ENCODE measurements at places on chromosomes 2 and 18.

GRCh38 chr2:55962915-55963314, 39.3 kb upstream of the EFEMP1 start:
- no peak for DNase-seq

GRCh38 chr2:139495851-139496250, 715.7 kb upstream of the NXPH2 start:
- no peak for DNase-seq

DNA sequence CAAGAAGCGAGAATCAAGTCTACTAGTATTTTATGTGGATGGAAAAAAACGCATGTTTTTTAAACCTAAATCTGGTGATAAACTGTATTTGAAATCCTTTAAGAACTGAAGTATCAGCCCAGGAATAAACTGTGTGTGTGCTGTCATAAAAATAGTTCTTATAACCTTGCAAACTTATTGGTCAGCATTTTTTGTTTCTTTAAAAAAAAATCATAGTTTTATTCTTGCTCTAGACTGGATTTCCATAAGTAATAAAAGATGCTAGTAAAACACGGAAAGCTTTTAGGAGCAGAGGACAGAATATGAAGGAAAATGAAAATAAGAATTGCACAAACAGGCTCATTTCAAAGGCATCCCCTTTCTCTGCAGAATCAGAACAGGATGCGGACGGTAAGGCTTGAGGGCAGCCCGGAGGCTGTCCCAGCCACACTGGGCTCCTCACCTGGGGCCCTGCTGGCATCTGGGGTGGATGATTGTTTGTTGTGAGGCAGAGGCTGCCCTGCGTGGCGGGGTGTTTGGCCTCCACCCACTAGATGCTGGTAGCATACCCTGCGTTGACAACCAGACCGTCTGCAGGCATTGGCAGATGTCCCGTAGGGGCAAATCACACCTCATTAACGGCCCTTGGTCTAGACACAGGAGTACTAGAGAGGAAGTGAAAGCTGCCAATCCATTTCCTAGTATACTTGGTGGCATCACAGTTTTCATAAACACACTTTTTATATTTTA, 52.5 kb downstream of the MBP start:
- no peak for DNase-seq

GRCh38 chr2:29576231-29576630, 345.2 kb downstream of the ALK start:
- no peak for DNase-seq

DNA sequence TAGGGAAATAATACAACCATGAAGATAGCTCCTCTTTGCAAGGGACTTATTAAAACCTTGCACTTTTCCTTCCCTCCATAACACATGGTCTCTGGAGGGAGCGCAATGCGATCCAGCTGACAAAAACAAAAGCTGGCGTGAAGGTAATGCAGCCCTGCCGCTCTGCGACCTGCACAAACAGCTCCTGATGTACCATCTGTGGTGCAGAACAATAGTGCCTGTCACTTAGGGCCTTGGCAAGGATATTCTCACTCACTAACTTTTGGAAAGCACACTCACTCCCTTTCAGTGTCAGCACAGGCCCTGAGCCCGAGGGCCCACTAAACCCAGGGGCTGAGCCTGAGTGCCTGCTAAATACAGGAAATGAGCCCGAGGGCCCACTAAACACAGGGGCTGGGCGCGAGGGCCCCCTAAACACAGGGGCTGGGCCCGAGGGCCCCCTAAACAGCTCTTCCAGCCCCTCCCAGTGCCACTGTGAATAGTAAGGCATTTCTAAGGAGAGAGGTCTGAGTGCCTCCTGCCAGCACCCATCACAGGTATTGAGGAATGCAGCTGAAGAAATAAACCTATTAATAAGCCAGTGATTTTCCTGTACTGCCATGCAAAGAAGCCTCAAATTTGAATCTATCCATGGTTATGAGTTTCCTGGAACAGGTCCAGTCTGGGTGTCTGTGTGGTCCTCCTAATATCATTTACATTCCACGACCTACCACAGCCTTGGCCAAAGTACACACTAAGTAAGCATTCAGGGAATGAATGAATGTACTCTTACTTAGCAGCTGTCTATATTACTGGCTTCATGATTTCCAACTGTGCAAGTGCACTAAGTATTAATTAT, 9.3 kb downstream of the L3MBTL4 start:
- DNase-seq: no peak

DNA sequence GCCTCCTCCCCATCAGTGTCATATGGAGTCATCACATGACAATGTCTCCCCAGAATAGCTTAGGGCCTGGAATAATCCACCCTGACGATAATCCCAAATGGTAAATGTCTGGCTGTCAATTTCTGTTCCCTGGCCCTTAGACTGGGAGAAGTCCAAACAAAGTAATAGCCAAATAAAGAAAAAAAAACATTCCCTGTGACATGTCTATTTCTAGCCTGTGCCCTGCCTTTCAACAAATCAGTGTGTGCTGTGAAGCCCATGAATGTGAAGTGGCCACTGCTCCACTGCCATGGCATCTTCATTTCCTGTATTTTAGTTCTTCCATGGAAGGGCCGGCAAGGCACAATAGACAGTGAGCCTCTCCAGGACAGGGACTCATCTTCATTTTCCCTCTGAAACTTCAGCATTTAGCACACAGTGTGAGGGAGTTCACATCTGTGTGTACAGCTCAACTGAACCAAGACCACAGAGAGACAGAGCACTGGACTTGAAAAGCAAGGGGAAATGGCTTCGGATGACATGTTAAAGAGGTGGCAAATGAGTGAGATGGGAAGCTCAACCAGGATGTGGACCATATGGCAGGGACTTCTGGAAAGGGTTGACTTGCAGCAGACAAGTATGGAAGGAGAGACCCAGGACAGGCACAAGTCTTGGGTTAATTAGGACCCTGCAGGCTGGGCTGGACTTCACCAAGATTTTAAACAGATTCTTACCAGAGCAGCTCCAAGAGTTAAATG, 140.0 kb downstream of the ANTXR1 start:
- no peak for DNase-seq

DNA sequence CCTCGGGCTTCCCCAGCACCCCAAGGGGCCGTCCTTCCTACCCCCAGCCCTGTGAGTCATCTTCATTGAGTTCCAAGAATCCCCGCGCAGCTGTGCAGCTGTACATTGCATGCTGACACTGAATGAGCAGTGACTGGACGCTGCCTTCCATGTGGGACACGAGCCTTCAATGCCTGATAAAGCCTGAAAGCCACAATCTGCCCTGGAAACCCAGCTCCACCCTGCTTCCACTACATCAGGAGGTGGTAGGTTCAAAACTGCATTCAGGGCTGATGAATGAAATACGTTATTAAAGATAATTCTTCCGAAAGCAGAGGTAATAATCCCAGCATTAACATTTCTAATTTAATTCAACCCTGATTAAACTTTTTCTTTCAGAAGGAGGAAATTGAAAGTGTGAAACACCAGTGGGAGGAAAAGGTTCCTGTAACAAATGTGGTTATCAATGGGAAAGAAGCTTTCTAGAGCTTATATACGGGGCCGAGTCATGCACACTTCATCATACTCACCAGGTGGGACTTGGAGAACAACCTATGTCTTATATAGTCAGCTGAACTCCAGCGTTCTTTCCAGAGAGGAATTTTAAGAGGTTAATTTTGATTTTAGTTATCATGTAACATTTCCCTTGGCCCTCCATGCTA, 360.1 kb downstream of the LPIN1 start:
- DNase-seq: no peak

- no peak for DNase-seq
These were observed 1491.2 kb downstream of the LRP1B start for GRCh38 chr2:140639628-140640027.

DNA sequence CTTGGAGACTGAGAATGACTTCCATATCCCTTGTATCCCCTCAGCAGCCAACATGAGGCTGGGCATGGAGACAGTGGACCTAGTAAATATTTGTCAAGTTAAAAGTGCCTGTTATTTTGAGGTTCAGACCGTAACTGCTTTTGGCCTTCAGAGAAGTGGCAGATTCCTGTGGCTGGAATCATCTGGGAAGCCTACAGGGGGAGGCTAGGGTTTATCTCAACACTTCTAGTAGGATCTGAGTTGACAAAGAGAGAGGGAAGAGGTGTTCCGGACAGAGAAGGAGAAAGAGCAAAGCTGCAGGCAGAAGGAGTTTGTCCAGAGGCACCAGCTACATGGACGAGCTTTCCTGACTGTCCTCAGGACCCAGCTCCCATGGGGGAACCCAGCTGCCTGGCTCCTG, 27.0 kb downstream of the SLC14A2 start:
- DNase-seq: no peak

DNA sequence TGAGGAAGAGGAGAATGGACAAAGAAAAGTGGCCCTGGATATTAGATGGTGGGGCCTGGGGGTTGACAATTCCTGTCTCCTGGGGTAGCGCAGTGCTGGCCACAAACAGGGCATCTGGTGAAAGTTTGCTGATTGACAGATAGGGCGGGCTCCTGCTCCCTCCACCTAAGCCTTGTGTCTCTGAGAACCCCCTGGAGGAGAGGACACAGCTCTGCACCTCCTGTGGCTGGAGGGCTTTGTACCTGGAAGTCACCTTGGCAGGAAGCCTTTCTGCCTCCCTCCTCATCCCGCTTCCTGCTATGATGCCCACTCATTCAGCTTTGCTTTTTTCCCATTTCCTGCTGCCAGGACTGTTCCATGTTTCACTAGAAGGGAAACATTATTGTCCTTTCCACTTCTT, 72.4 kb downstream of the RHOB start:
- DNase-seq: no peak

DNA sequence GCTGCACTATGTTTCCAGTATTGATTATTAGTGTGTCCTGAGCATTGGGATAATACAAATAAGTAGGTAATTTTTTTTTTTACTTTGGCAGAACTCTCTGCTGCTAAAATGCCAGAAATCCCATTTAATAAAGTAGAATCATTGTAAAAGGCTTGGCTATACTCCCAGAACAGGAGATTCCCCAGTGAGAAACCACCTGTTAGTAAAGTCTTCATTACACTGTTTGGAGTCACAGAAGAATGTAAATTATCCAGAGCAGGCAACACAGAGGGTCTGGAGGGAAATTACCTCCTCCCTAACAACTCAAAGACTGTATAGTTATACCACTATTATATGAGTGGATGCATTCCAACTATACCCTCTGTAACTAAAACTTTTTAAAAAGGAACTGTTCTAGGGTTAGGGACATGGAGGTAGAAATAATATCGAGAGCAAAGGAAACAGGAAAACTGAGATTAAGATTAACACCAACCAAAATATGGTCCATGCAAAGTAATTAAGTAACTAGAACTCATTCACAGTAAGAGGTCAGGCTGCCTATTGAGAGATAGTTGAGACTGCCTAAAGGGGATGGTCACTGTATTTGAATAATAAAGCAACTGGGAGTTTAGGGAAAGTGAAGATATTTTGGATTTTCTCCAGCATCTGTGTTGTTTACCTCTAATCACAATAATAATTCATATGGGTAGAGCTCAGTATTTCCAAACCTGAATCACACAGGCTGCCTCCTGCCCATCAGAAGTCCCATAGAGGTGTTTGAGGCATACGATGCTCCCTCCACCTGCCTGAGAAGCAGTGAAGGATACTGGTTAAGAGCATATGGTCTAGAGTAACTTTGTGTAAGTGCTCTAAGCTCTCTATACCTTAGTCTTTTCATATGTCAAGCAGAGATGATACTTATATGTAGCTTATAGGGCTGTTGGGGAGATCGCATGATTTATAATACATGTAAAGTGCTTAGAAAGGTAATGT, 34.4 kb downstream of the MAP2 start:
- DNase-seq: no peak

DNA sequence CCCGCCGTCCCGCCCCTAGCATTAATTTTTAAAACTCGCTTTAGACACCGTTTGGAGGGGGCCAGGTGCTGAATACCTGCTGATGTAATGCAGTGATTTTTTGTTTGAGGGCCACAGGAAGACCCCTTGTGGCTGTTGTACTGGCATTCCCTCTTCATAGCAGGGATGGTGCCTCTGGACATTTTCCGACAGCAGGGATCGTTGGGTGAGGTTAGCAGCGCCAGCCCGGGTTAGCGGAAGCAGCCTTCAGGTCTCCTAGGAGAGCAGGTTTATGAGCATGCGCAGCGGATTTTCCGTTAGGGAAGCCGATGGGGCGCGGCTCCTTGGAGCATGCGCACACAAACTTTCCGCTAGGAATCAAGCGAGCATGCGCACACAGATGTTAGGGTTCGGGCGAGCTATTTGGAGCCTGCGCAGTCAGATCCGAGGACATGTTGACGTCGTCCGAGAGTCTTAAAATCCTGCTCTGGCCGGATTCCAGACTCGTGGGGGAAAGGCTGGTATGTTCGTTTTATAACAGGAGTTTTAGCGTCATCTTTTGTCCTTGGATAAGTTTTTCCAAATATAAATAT, 17.2 kb upstream of the C2orf74 start:
- DNase-seq: no peak

DNA sequence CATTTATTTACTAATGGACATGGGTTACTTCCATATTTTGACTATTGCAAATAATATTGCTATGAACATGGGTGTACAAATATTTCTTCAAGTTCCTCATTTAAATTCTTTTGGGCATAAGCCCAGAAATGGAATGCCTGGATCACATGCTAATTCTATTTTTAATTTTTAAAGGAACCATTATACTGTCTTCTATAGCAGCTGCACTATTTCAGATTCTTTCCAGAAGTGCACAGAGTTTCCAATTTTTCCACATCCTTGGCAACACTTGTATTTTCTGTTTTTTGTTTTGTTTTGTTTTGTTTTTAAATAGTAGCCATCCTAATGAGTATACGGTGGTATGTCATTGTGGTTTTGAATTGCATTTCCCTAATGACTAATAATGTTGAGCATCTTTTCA, 8.5 kb upstream of the RALBP1 start:
- no peak for DNase-seq

- DNase-seq: no peak
These were observed 106.1 kb upstream of the ALKAL2 start for GRCh38 chr2:393711-394696.

- no peak for DNase-seq
These were observed 33.7 kb upstream of the MRPL33 start for GRCh38 chr2:27737676-27738348.

DNA sequence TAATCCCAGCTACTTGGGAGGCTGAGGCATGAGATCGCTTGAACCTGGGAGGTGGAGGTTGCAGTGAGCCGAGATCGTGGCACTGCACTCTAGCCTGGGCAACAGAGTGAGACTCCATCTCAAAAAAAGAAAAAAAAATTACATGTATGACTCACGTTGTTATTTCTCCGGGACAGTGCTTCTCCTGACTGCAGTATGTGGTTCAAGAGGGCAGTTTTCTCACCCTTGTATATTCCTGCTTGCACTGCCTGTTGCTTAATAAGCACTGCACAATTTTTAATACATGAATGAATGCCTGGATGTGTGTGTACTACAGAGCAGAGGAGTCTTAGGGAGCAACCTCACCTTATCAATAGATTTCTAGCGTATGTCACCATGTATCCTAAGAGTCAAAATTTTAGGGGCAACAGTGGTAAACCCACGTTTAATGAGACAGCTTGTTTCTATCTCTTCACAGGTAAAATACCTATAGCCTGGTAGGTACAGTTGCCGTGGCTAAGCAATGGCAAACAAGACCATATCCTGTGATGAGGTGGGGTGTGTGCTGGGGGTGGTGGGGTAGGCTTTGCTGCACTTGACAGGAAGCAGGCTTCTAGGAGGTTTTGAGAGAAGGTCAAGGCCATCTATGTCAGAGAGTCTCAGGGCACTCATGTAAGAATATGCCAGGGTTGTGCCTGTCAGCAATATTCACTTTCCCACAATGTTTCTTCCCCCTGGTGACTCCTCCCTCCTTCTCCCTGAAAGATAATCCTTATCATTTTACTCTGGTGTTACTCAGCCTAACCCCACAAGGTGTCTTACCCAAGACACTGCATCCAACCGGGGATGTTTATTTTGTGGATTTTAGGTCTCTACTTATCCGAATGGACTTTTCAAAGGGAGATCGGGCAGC, 36.9 kb upstream of the MEX3C start:
- no peak for DNase-seq

GRCh38 chr2:197097578-197098366, 171.3 kb upstream of the PGAP1 start:
- no peak for DNase-seq
